ENCODE measurements at places on chromosomes 2 and 18. TPM values are rescaled to one million over a fixed set of nuclear protein-coding genes. Genes with fewer than 3 reads are reported as not detected.
A peak's percentile ranks its signal among the peaks of the same experiment; 100 is the strongest.

CDK5R2 gene
- total RNA-seq = not detected

- peak overlapping the region; percentile 90 for H3K27ac ChIP-seq
- no peaks in the 10 kb centered on the region for H3K27me3 ChIP-seq
- H3K4me3 ChIP-seq = no peak overlapping the region
Observed at GRCh38 chr2:127515383-127515915, 10.8 kb downstream of the IWS1 start.

REG3G gene
- not detected for total RNA-seq

MREG gene
- not detected for total RNA-seq

DNA sequence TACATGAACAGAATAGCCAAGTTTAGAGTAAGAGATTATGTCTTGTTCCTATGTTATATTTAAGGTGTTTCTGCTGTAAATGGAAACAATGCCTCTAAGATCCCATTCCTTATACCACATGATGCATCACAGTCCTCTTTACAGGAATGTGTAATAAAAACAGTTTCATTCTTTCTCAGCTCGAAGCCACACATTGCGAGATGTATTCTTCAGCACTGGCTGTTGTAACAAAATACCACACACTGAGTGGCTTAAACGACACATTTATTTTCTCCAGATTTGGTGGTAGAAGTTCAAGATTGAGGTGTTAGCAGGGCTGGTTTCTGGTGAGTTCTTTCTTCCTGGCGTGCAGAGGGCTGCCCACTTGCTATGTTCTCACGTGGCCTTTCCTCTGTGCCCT is 246.2 kb downstream of the SOCS6 start:
- no peak overlapping the region for H3K4me3 ChIP-seq
- no peaks in the 10 kb centered on the region for H3K36me3 ChIP-seq
- H3K27me3 ChIP-seq = no peaks in the 10 kb centered on the region
- DNase-seq = no peak
- H3K27ac ChIP-seq = no peak overlapping the region

CTAGE1 gene
- not detected for total RNA-seq

DNA sequence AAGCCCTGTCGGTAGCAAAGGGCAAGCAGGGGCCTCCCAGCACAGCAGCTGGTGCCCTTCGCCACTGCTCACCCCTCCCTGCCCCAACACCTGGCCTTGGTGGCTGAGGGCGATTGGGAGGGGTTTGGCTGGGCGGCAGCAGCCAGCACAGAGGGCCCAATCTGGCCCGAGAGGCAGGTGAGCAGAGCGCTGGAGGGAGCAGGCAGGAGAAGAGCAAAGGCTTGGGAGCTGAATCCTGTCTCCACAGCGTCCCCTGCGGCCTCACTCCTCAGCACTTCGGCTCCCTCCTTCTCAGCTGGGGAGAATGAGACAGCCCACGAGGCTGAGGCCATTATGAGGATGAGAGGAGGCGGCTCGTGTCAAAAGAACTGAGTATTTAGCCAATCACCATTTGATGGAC is 74.9 kb upstream of the TAF1B start:
- peak overlapping the region; percentile 32 for H3K27ac ChIP-seq
- peaks cover 25% of the 10 kb centered on the region for H3K4me1 ChIP-seq
- DNase-seq = no peak
- no peak overlapping the region for H3K4me3 ChIP-seq

DNA sequence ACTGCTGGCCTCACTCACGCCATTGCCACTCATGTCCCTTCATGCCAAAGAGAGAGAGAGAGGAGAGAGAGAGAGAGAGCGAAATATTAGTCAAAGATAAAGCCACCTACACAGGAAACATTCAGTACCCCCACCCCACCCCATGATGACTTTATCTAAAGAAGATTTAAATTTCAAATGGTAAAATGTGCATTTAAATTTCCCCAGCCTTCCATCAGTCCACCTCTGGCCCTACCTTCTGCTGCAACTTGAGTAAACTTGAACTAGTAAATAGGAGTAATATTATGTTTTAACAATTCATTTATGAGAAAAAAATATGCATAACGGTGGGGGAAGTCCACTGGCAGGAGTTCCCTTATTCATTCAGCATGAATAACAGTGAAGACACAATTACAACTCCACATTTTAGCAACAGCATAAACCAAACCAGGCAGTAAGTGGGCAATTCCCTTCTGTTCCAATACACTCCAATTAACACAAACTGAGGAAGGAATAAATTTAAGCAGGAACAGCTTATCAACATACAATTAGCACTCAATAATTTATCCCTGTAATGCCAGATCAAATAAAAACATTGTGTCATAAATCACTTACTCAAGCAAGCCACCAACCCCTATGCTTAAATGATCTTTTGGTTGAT is 264.2 kb downstream of the LNPK start:
- no peak overlapping the region for H3K27ac ChIP-seq
- DNase-seq = no peak
- no peaks in the 10 kb centered on the region for H3K36me3 ChIP-seq
- H3K27me3 ChIP-seq = no peaks in the 10 kb centered on the region
- H3K4me3 ChIP-seq = no peak overlapping the region

DNA sequence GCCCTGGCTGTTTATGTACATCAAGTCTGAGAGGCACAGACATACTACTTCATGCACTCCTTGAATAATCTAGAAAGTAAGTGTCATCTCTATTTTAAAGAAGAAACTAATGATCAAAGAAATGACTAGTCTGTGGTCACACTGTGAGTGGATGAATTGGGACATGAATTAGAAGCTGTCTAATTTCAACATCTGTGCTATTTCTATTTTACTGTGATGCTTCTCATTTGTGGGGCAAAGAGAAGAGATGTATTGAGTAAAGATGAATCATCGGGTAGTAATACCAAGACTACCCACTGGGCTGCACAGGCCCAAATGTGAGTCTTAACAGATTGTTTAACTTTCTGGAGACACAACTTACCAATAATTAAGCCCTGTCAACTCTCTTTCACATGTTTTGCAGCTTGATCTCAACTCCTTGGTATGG is 42.4 kb upstream of the MTIF2 start:
- no peak overlapping the region for H3K27ac ChIP-seq
- DNase-seq = no peak
- no peaks in the 10 kb centered on the region for H3K27me3 ChIP-seq
- no peak overlapping the region for H3K4me3 ChIP-seq

GRCh38 chr2:30807249-30807648 is at the start of gene CAPN13:
CAPN13 (minus strand) TSS chr2:30807446; CDS start chr2:30787325, 20,121 bp downstream.
- no peaks in the 10 kb centered on the region for H3K36me3 ChIP-seq
- no peak within 1 kb of the TSS for H3K27ac ChIP-seq
- DNase-seq = no peak
- H3K4me1 ChIP-seq = no peaks in the 10 kb centered on the region
- H3K4me3 ChIP-seq = no peak within 1 kb of the TSS
- no peaks in the 10 kb centered on the region for H3K27me3 ChIP-seq

Measured in gastrocnemius medialis (tissue), 4 donors.